LoVo (cell line): ENCODE measurements at places on chromosomes 5 and 9.

GRCh38 chr9:82423700-82424099, 435.1 kb downstream of the SPATA31D1 start:
- no peak for DNase-seq

DNA sequence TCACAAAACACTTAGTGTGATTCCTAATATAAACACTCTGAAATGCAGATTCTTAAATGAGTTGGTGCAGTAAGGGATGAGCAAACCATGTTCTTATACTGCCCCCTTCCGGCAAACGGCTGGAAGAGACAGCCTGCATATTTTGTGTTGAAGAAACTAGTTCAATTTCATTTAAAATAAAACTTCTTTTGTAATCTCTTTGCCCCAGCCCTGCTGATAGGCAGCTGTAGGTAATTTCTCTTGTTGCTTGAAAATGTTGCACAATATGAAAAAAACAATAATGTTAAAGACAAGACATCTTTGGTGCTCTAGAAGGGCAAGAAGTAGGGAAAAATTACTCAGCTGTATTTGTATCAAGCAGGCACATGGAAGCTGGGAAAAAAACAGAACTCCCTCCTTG, 89.7 kb upstream of the CCNG1 start:
- DNase-seq: peak; percentile 54

GRCh38 chr9:37953775-37954437, 50.0 kb upstream of the SLC25A51 start:
- DNase-seq: no peak

- no peak for DNase-seq
Observed at GRCh38 chr5:103605277-103605676, 42.7 kb upstream of the NUDT12 start.

DNA sequence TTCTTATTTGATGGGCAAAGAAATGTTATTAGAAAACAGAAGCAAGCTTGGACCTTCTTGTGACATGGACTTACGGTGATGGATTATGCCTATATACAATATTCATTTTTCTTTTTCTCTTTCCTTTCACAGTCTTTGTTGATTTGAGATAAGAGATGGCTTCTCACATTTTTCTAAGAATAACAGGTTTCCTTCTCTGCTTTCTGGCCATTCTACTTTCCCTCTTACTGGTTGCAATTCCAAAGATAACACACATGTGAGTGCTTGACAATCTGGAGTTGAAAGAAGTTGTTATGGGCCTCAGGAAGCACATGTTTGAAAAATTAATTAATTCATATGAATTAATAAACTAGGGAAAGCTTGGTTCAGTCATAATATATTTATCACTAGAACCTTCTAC, 89.8 kb upstream of the RPS23 start:
- no peak for DNase-seq

- no peak for DNase-seq
Observed at GRCh38 chr5:150851039-150851438, 4.7 kb downstream of the IRGM start.

- no peak for DNase-seq
Observed at GRCh38 chr5:179568721-179569120, 18.4 kb downstream of the RUFY1 start.

DNA sequence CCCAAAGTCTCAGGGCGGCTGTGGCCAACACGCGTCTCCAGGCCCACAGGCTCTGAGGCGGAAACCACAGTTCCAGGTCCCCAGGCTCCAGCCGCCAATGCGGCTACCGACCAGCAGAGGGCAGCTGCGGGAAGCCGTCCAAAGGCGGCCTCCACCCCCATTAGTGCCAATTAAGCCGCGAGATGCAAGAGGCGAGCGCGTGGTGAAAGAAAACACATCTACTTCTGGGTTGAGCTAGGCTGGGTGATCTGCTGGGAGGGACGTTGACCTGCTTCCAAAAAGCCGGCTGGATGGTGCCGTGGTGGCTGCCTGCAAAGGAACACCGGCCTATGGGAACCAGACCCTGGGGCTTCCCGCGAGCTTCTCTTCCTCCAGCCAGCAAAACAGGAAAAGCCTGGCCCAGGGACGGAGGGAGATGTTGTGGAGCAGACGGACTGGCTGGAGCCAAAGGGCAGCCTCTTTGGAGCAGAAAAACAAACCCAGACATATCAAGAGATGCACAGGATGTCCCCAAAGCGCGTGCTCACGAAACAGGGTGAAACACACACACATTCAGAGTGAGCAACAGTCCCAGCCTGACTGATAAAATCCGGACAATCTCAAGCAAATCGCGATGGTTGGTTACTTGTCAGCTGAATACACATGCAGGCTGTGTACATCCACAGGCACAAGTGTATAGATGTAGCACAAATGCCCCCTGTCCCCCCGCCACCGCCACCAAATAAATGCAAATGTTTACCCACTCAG, 187.1 kb upstream of the BRINP1 start:
- DNase-seq: peak; percentile 41

- DNase-seq: no peak
Observed at GRCh38 chr9:125694478-125694877, 12.5 kb downstream of the MAPKAP1 start.

DNA sequence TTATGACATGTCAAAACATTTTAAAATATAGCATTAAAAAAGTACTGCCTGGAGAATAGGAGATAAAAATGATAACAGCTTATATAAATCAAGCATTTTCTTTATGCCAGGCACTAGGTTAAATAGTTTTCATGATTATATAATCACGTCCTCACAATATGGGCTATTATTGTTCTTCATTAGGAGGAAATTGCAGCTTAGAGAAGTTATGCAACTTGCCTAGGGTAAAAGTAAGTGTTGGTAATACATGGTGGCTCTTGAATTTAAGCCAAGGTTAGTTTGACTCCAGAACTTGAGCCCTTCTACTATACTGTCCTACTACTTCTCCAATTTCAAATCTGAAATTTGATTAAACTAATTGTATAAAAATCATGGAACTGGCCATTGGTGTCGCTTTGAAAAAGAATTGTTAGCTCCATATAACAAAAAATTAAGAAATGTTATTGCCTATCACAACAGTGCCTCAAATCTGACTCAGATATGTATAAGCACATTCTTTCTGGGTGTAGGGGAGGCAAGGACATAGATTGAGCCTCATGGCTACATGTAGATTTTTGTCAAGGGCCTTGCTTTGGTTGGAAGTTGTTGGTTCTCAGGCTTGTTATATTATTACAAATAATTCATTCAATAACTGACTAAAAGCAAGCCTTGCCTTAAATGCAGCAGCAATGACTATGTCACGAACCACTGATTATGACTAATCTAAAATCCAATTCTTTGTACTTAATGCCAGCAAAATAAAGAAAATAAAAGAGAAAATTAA, 223.5 kb upstream of the DAB2 start:
- no peak for DNase-seq

GRCh38 chr9:86405926-86406325, 51.7 kb upstream of the TUT7 start:
- no peak for DNase-seq

DNA sequence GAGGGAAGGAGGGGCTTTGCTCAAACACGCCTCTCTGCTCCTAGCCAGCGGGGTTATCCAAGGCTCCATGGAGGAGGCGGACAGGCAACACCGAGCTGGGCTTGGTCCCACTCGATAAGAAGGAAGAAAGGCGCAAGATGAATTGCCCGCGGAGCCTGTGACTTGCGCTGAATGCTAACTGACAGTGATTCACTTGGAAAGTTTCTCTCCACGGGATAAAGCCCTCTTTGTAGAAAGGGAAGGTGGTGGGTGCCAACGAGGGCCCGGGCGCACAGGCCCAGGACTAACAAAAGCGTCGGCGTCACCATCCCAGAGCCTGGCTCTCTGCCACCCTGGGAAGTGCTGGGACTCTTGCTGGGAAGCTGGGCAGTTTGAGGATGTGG, 76.0 kb downstream of the VAV2 start:
- no peak for DNase-seq

GRCh38 chr5:120817044-120817985, 353.2 kb downstream of the PRR16 start:
- no peak for DNase-seq

DNA sequence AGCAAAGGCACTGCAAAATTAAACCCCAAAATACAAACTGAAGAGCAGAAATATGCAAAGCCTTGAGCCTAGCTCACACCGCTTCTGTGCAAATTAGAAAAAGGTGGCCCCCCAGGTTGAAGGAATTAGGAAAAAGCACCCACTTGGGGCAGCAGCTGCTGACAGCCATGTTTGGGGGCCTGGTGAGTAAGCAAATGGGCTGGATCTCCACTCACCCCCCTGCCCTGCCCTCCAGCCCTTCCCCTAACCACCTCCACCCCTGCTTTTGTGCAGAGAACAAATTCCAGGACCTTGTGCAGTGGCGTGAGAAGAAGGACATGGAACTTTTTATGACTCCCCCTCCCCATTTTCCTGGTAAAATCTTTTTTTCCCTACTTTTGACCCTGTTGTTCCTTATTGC, 92.0 kb upstream of the DNAH5 start:
- DNase-seq: no peak

DNA sequence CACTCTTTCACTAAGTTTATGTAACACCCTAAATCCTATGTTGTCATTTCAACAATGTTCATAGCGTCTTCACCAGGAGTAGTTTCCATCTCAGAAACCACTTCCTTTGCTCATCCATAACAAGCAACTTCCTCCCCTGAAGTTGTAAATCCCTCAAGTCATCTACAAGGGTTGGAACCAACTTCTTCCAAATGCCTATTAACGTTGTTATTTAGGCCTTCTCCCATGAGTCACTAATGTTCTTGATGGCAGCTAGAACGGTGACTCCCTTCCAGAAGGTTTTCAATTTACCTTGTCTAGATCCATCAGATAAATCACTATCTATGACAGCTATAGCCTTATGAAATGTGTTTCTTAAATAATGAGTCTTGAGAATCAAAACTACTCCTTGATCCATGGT, 73.3 kb upstream of the TARS1 start:
- DNase-seq: no peak

DNA sequence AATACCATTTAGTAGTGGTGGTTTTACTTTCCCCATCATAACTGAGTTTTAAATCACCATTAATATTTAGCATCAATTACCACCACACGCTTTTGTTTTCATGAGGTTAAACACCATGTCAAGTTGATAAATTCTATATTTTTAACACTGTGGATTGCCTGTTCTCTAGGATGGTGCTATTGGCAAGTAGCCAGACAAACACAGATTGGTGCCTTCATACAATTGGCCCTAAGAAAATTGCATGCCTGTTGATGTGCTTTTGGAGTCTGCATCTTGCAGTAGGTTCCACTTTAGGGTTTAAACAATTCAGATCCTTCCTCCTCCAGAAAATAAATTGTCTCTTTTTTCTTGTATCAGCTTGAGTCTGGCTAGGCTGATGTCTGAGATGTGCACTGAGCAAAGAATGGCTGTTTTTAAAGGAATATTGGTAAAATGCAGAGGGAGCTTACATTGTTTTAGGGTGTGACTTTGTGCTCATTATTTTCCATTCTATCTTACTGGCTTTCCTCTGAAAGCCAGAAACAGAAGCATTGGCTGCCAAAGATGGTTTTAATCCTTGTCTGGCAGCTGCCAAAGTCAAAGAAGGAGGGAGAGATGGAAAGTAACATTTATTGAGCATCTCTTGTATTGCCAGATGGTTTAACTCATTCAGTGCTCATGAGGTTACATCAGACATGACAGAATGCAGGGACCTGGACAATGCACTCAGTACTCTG, 19.6 kb upstream of the MAN2A1 start:
- DNase-seq: no peak

- DNase-seq: peak; percentile 8
Observed at GRCh38 chr9:115590011-115590410, 472.1 kb upstream of the TNC start.

GRCh38 chr5:140143521-140144258, 18.0 kb downstream of the IGIP start:
- no peak for DNase-seq

GRCh38 chr5:1656271-1656975, 132.7 kb upstream of the LPCAT1 start:
- no peak for DNase-seq

DNA sequence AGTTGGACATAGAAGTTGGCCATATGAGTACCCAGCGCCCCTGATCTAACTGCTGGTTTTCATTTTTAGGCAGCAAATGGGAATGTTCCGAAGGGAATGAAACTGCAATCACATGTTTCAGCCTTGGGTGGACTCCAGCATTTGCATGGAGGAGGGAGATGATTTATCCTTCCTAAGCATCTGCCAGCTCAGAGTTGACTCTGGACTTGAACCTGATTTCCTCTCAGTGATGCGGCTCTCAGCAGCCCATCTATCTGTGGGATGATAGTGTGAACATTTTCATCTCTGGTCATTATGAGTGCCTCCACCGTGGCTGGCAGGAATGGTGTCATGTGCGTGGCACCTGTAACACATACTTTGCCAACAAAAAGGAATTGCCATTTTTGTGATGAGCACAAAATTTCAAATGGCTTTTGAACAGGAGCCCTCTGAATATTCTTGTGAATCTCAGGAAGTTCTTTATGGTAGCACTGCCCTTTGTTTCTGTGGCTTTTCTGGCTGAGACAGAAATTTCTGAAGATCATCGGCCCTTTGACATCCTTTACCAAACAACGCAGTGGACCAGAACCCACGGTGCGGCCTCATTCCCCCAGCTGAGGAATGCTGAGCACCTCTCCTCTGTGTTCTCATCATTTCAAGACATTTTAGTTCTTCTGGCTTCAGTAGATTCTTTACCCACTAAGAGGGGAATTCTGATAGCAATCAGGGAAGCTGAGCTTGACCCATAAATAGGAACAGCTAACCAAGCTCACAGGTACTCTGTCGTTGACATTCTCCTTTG, 28.5 kb downstream of the FUBP3 start:
- DNase-seq: no peak

GRCh38 chr5:7808998-7809397, 41.9 kb downstream of the CFAP90 start:
- no peak for DNase-seq

GRCh38 chr9:5354184-5354583, 14.5 kb upstream of the RLN1 start:
- DNase-seq: no peak

GRCh38 chr9:135090547-135090946, 3.1 kb downstream of the OLFM1 start:
- no peak for DNase-seq

DNA sequence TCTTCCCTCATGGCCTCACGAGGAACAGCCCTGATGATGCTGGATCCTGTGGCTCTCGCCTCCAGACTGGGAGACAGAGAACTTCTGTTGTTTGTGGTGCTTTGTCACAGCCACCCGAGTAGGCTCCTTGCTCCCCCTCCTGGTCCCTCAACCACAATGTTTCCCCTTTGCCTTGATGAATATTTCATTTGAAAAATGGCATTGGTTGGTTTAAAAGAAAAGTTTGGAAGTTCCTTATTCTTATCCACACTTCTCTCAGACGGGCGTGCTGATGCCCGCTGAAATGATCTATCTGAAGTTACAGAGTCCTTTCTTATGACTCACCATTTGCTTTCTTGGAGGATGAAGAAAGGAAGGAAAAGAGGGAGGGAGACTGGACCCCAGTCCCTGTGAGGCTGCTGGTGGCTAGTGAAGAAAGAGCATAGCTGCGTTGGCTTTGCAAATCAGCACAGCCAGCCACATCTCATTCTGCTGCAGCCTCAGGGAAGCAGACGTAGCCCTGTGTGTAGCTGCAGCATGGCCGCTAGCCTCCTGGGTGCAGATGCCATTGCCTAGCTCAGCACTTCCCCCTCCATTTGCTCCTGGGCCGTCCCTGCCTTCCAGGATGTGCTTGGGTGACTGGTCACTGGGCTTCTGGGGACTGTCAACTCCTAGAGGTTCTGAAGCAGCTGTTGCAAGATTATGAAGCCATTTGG, 185.9 kb downstream of the ERCC6L2 start:
- no peak for DNase-seq
